Esophagus squamous epithelium (tissue), 5 donors: ENCODE measurements at places on chromosomes 12 and 14. TPM values are rescaled to one million over a fixed set of nuclear protein-coding genes. Genes with fewer than 3 reads are reported as not detected.

SARNP gene
- total RNA-seq = 58.0 TPM

TBX5 gene
- total RNA-seq = 0.38 TPM

B4GALNT3 gene
- total RNA-seq = 10.4 TPM

KCNH5 gene
- total RNA-seq = not detected

SERPINA9 gene
- not detected for total RNA-seq

PRICKLE1 gene
- total RNA-seq = 3.2 TPM

ALDH1L2 gene
- 1.1 TPM for total RNA-seq

FBLN5 gene
- 1.2 TPM for total RNA-seq

SLCO1B1 gene
- total RNA-seq = not detected

RPAP3 gene
- 16.2 TPM for total RNA-seq

IL25 gene
- total RNA-seq = not detected

TRAFD1 gene
- 56.9 TPM for total RNA-seq

NFE2 gene
- 0.44 TPM for total RNA-seq

BICD1 gene
- total RNA-seq = 7.8 TPM

CACNB3 gene
- total RNA-seq = 19.5 TPM

GNB3 gene
- total RNA-seq = not detected

FOXG1 gene
- not detected for total RNA-seq

C12orf75 gene
- 8.5 TPM for total RNA-seq

CDCA3 gene
- total RNA-seq = 11.2 TPM

SRRM4 gene
- not detected for total RNA-seq

FAIM2 gene
- total RNA-seq = 0.26 TPM

AHSA1 gene
- 131 TPM for total RNA-seq

ZFHX2 gene
- total RNA-seq = 0.26 TPM

RCOR1 gene
- total RNA-seq = 25.6 TPM

KRT71 gene
- not detected for total RNA-seq

ATG101 gene
- total RNA-seq = 38.0 TPM

KRT73 gene
- not detected for total RNA-seq

SLIRP gene
- total RNA-seq = 487 TPM

CPNE6 gene
- total RNA-seq = not detected

RTL1 gene
- not detected for total RNA-seq

COX8C gene
- not detected for total RNA-seq

PTPN6 gene
- 29.7 TPM for total RNA-seq

PTPRO gene
- 0.13 TPM for total RNA-seq

MGST1 gene
- total RNA-seq = 105 TPM

PRB2 gene
- not detected for total RNA-seq
